ENCODE measurements at places on chromosomes 12 and 14. TPM values are rescaled to one million over a fixed set of nuclear protein-coding genes. Genes with fewer than 3 reads are reported as not detected.

The LPAR5 gene
- total RNA-seq, result not detected

The CELA1 gene
- total RNA-seq, result not detected

The TTC9 gene
- total RNA-seq, result 4.2 TPM

The DPY19L2 gene
- total RNA-seq, result 23.2 TPM

The TAS2R7 gene
- total RNA-seq, result 0.21 TPM

GRCh38 chr12:68746572-68747180, 700 bp downstream of the SLC35E3 start:
- no peaks in the 10 kb centered on the region for H3K27me3 ChIP-seq
- DNase-seq, result no peak
- peak overlapping the region; percentile 94 for H3K27ac ChIP-seq
- peak overlapping the region; percentile 99 for H3K4me3 ChIP-seq
- no peaks in the 10 kb centered on the region for H3K36me3 ChIP-seq

DNA sequence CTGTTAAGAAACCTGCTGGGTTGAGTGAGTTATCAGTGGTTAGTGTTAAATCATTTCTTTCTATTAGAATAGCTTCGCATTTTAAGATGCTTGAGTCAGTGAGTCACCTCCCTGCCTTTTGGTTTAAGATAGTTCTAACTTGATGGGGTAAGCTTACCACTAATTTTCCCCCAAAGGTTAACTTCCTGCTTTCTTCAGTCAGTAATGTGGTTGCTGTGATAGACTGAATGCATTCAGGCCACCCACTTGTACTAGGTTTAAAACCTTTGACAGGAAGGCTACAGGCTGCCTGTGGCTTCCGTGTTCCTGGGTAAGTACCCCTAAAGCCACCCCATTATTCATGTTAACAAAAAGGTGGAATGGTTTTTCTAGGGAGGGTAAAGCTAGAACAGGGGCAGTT, 25.3 kb downstream of the CLEC2A start:
- no peaks in the 10 kb centered on the region for H3K4me1 ChIP-seq
- peaks cover 13% of the 10 kb centered on the region for H3K36me3 ChIP-seq
- H3K27ac ChIP-seq, result no peak overlapping the region
- no peaks in the 10 kb centered on the region for H3K27me3 ChIP-seq

- no peak overlapping the region for H3K27ac ChIP-seq
- peaks cover 4% of the 10 kb centered on the region for H3K4me1 ChIP-seq
- DNase-seq, result no peak
- H3K4me3 ChIP-seq, result no peak overlapping the region
Measured at GRCh38 chr14:60632777-60633176, 16.5 kb downstream of the SIX1 start.

DNA sequence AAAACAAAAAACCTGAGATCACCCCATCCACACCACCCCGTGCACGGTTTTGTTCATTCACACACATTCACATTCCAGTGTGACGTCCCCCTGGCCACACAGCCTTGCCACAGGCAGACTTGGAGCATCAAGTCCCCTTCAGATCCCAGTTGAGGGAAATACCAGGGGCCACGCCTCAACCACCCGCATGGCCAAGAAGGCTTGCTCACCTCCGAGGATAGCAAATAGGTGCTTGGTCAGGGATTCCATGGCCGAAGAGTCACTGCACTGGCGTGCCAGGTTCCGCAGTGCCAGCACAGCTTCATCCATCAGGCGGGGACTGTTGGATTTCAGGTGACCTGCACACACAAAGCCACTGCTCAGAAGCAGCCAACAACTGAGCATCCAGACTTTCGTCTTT, 19.0 kb downstream of the GCN1 start:
- H3K4me1 ChIP-seq, result no peaks in the 10 kb centered on the region
- no peak for DNase-seq
- H3K4me3 ChIP-seq, result no peak overlapping the region
- no peak overlapping the region for H3K27ac ChIP-seq
- H3K27me3 ChIP-seq, result no peaks in the 10 kb centered on the region

- DNase-seq, result peak; percentile 58
- peak overlapping the region; percentile 95 for H3K4me3 ChIP-seq
- H3K27ac ChIP-seq, result peak overlapping the region; percentile 93
- H3K4me1 ChIP-seq, result peaks cover 25% of the 10 kb centered on the region
- peaks cover 14% of the 10 kb centered on the region for H3K36me3 ChIP-seq
Measured at GRCh38 chr12:57744194-57744776, 554 bp upstream of the TSPAN31 start.

DNA sequence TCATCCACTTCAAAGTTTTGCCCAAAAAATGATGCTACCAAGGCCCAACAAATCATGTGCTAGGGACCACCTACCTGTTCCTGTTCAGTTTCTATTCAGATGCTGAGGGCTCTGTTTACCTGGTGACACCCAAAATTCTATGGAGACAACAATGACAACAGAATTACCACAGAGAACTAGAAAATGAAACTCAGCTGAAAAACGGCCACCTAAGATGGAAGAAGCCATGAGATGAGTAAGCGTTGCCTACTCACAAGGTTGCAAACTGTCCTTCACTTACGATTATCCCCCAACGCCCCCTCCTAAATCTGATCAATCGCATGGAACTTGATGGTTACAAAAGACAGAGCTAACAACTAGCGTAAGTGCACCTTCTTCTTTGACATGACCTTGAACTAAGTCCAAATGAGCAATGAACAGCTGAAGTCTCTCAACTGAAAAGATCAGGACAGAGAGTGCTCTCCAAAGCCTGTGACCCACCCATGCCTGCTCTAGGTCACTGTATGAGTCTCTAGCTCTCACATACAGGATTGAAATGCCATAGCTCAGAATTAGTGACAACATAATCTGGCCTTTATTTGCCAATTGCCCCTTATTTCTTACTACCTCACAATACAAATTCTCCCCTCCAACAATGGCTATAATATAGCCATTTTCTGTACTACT, at the start of gene RNASE11:
TSS of gene RNASE11 (minus strand) at position 513 of the 666 bp plus-strand sequence.
- H3K27ac ChIP-seq, result no peak within 1 kb of the TSS
- no peaks in the 10 kb centered on the region for H3K36me3 ChIP-seq

DNA sequence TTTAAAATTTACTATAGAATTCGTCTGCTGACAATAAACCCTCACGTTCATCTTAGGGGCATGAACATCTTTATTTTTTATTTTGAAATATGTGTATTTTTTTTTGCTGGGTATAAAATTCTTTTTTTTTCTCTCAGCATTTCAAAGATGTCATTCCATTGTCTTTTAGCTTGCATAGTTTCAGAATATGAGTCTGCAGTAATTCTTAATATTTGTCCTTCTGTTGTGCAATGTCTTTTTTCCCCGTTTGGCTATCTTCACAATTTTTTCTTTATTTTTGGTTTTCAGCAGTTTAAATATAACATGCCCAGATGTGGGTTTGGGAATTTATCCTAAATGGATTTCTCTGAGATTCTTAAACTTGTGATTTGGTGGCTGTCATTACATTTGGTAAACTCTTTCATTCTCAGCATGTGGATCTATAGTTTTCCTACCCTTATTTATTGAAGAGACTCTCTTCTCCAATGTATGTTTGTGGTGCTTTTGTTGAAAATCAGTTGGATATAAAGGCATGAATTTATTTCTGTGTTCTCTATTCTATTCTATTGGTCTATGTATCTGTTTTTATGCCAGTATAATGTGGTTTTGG, 37.8 kb upstream of the PLBD1 start:
- no peaks in the 10 kb centered on the region for H3K4me1 ChIP-seq
- no peak overlapping the region for H3K27ac ChIP-seq
- no peak for DNase-seq

- no peak overlapping the region for H3K4me3 ChIP-seq
- no peaks in the 10 kb centered on the region for H3K27me3 ChIP-seq
- H3K27ac ChIP-seq, result peak overlapping the region; percentile 35
- DNase-seq, result no peak
- peaks cover 9% of the 10 kb centered on the region for H3K4me1 ChIP-seq
- H3K36me3 ChIP-seq, result no peaks in the 10 kb centered on the region
Measured at GRCh38 chr12:19432309-19433170, 6.8 kb upstream of the AEBP2 start.

DNA sequence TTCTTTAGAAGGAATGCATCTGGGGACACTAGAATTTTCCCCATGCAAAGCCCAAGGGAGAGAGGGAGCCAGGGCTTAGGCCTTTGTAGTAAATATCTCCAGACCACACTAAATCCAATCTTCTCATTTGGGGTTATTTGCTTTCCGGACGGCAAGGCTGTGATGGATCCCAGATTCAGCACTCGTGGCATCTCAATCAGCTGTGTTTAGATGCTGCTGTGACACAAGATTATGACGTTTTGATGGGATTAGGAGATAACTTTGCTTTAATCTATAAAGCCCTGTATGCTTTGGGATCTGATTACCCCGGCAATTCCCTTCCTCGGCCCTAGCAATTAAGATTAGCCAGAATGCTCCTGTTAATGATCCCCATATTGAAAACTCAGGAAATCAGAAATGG, 686.7 kb upstream of the TBX3 start:
- no peaks in the 10 kb centered on the region for H3K36me3 ChIP-seq
- no peak for DNase-seq
- no peak overlapping the region for H3K4me3 ChIP-seq
- H3K4me1 ChIP-seq, result peaks cover 10% of the 10 kb centered on the region
- peak overlapping the region; percentile 29 for H3K27ac ChIP-seq

- peak; percentile 71 for DNase-seq
- no peak overlapping the region for H3K4me3 ChIP-seq
- H3K27ac ChIP-seq, result no peak overlapping the region
- H3K36me3 ChIP-seq, result no peaks in the 10 kb centered on the region
- H3K4me1 ChIP-seq, result no peaks in the 10 kb centered on the region
Measured at GRCh38 chr12:7219599-7220243, 30.2 kb downstream of the PEX5 start.

- H3K4me1 ChIP-seq, result peaks cover 18% of the 10 kb centered on the region
- peak; percentile 48 for DNase-seq
- no peaks in the 10 kb centered on the region for H3K36me3 ChIP-seq
- peaks cover 73% of the 10 kb centered on the region for H3K27me3 ChIP-seq
Measured at GRCh38 chr12:103495469-103496456, at the start of gene C12orf42. TSS of gene C12orf42 (minus strand) at chr12:103495968. CDS start at chr12:103478426, 17,542 bp downstream.

All from neural crest cell (in vitro differentiated cells).